Heart left ventricle (tissue), 16 donors: ENCODE measurements at places on chromosomes 11 and 22. TPM values are rescaled to one million over a fixed set of nuclear protein-coding genes. Genes with fewer than 3 reads are reported as not detected.

DNA sequence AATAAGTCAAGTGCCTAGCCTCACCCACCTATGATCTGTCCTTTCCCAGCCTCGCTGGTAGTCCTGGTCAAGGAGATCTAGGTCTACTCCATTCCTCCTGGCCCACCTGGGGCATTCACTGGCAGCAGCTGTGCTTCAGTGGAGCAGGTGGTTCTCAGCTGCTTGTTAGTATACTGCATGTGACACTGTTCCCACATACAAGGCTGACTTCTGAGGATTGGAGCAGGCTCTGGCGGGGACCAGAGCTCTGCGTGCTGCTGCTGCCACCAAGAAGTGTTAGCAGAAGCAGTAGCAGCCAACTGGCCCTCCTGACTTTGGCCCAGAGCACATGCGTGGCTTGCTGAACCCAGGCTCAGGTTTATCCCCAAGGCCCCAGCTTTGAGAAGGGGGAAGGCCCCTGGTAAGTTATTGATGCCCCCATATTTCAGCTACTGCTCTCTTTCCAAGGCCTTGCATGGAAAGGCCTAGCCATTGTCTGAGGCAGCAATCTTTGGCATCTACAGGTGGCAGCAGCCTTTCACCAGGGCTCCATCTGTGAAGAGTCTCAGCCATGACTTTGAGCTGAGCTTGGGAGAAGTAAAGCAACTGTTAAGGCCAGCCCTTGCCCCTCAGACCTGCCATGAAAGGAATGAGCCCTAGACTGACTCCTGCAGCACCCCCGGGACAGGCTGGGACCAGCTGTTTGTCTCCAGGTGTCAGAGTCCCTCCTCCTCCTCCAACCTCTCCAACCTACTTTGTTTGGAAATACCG is 26.5 kb downstream of the ARHGAP1 start:
- no peak overlapping the region for H3K4me3 ChIP-seq
- H3K36me3 ChIP-seq: no peaks in the 10 kb centered on the region
- DNase-seq: peak; percentile 27
- no peaks in the 10 kb centered on the region for H3K27me3 ChIP-seq
- H3K27ac ChIP-seq: peak overlapping the region; percentile 84

- no peaks in the 10 kb centered on the region for H3K27me3 ChIP-seq
- H3K36me3 ChIP-seq: no peaks in the 10 kb centered on the region
- DNase-seq: no peak
- H3K27ac ChIP-seq: no peak overlapping the region
- H3K4me3 ChIP-seq: no peak overlapping the region
Observed at GRCh38 chr11:58880625-58881024, 36.1 kb upstream of the GLYATL2 start.

Gene GAB2
- 25.6 TPM for total RNA-seq

Gene BIRC3
- 7.2 TPM for total RNA-seq
